ENCODE measurements at places on chromosomes 5 and 9.

- peak; percentile 57 for DNase-seq
Observed at GRCh38 chr5:32542216-32543059, 42.9 kb upstream of the SUB1 start.

DNA sequence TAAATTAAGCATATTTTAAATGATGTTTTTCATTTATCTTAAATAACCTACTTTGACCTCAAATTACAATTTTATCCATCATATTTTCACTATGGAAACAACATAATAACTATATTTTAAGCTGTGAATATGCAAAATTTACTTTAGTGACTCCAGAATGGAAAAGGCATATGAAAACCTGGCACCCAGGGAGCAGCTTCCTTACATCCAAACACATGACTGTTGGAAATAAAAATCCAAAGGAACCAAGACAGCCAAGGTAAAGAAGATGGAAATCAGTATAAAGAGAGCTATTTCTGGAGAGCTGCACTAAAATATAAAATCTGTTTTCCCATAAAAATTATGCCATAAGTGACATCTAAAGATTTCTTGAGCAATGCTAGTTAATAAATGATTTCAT lies 140.3 kb upstream of the FTMT start:
- no peak for DNase-seq

DNA sequence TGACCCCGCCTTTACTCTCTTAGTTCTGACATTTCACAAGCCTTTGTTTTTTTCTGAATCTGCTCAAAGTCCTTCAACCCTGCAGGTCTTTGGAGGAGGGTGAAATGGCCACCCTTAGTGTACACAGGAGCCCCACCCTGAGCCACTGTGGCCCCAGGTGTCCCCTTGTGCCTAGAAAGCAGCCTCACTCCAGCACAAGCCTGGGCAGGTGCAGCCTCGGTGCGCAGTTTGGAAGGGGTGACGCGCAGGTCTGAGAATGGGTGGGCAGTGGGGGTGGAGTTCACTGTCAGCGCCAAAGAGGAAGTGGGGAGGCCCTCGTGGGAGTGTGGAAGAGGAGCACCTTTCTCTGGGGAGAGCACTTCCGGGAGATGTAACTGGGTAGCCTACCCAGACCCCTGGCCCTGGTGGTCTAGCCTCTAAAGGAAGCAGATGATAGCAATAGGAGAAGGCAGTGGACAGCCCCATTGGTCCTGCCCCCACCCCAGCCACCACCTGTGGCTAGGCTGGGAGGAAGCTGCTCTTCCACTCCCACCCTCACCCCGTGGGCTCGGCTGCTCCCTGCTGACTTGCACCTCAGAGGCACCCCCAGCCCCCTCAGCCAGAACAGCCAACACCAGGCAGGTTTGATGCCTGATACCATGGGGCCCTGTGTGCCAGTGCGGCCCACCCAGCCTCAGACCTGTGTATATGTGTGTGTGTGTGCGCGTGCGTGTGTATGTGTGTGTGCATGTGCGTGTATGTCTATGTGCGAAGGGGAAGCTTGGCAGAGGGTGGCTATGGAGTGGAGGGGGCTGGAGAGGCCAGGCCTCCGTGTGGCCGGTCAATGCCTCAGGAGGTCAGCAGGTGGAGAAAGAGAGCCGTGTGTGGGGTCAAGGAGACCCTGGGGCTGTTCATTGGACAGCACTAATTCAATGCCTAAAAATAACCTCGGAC lies 16.8 kb upstream of the DAB2IP start:
- no peak for DNase-seq

- no peak for DNase-seq
Observed at GRCh38 chr5:147052519-147052918, 174.0 kb upstream of the PPP2R2B start.

GRCh38 chr5:159120446-159120845 lies 20.7 kb upstream of the EBF1 start:
- DNase-seq, result no peak

DNA sequence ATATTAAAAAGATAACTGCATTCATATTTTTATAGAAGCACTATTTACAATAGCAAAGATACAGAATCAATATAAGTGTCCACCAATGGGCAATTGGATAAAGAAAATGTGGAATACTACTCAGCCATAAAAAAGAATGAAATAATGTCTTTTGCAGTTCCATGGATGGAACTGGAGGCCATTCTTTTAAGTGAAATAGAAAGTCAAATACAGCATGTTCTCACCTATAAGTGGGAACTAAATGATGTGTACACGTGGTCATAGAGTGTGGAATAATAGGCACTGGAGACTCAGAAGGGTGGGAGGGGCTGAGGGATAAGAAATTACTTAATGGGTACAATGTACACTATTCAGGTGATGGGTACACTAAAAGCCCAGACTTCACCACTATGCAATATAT lies 53.2 kb downstream of the DENND1A start:
- no peak for DNase-seq

GRCh38 chr5:140358738-140359310 lies 1.2 kb upstream of the SLC4A9 start:
- no peak for DNase-seq

DNA sequence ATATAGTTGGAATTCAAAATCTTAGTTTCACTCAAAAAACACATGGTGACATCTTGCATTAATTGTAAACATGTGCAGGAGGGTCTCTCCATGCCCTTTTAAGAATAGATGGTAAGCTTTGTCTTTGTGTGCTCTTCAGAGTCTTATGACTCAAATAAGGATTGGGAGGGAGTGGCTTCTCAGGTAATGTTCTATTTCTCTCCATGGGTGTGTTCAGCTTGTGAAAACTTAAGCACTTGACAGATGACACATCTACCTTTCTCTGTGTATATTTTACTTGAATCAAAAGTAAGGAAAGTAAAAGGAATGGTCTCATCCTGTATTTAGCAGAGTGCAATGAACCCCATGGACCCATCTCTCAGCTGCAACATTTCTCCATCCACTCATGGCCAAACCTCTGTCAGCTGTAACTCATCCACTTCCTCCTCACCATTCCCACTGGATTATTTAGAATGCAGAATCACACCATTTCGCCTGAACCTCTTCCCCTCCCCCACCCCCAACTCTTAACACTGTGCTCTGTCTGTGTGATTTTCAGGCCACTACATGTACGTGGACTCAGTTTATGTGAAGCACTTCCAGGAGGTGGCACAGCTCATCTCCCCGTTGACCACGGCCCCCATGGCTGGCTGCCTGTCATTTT lies 82.1 kb downstream of the MAMDC2 start:
- no peak for DNase-seq

- no peak for DNase-seq
Observed at GRCh38 chr9:72462340-72462739, 59.1 kb upstream of the TMC1 start.

DNA sequence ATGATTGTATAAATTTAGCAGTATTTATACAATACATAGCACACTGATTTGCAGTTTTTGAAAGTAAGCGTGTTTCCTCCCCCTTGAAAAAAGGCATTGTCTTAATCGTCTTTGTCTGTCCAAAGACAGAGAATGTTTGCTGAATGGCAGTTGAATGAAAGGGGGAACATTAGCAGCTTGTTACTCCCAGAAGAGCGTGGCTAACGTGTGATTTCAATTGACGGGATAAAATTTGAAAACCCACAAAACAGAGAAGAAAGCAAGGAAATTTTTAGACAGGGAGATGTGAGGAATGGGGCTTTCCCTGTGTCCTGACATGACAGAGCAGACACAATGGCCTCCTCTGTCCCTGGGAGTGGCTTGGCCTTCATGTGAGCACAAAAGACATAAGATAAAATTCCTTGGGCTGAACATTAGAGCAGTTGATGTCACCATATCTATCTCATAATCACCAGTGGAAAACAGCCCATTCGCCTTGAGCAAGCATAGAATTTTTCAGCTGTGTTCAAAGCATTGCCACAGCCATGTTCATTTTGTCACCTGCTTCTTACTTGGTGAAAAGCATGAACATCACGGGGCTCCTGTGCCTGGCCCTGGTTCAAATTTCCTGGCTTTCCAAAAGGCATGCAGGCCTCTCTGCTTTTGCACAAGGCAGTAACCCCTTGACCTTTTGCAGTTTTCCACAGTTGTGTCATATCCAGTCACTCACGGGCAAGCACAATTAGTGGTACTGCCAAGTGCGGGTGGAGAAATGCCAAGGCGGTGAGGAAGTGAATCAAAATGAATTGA lies 126.9 kb downstream of the TLE1 start:
- DNase-seq, result no peak

DNA sequence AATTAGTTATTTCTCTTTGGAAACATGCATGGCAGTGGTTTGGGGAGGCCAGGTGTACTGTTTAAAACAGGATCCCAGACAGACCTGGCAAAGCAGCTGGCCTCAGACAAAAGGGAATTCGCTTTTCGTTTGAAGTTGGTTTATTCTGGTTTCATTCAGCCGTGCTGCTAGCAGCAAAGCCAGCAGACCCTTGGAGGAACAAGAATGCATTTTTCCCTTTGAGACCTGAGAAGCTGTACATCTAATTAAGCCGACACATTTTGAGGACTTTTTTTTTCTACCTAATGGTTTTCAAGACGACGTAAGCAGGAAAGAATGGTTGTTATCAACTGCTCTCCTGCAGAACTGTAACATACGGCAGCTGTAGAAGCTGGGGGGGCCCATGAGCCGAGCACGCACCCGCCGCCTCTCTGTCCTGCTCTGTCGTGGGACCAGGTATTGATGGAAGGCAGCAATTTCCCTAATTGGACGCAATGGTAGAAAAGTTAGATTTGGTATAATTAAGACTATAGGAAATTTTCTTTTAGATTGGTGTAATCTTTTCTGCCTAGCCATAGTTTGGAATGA lies 13.6 kb downstream of the PLEKHG4B start:
- no peak for DNase-seq

DNA sequence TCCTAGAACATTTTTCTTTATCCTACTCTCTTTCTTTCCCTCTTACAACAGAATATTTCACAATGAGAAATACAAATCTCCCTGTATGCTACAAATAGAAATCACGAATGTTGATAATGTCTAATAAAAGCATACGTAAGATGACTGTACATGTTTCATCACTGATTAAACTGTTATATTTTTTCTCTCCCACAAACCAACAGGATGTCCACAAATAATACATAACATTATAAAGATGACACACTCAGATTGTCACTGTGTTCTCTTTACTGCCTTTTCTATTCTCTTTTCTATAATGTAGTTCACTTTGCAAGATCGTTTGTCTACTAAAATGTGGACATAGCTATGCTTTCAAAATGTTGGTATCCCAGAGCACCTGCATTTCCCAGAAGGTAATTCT lies 90.7 kb upstream of the PARP8 start:
- DNase-seq, result no peak

- DNase-seq, result no peak
Observed at GRCh38 chr9:107049803-107050184, 186.8 kb downstream of the ZNF462 start.

- DNase-seq, result no peak
Observed at GRCh38 chr5:73174100-73174815, 1.3 kb downstream of the TMEM174 start.
